Activated CD8-positive, alpha-beta memory T cell treated with anti-CD3 and anti-CD28 coated beads for 1 hour (primary cell): ENCODE measurements at places on chromosomes 5 and 9.
A peak's percentile ranks its signal among the peaks of the same experiment; 100 is the strongest.

DNA sequence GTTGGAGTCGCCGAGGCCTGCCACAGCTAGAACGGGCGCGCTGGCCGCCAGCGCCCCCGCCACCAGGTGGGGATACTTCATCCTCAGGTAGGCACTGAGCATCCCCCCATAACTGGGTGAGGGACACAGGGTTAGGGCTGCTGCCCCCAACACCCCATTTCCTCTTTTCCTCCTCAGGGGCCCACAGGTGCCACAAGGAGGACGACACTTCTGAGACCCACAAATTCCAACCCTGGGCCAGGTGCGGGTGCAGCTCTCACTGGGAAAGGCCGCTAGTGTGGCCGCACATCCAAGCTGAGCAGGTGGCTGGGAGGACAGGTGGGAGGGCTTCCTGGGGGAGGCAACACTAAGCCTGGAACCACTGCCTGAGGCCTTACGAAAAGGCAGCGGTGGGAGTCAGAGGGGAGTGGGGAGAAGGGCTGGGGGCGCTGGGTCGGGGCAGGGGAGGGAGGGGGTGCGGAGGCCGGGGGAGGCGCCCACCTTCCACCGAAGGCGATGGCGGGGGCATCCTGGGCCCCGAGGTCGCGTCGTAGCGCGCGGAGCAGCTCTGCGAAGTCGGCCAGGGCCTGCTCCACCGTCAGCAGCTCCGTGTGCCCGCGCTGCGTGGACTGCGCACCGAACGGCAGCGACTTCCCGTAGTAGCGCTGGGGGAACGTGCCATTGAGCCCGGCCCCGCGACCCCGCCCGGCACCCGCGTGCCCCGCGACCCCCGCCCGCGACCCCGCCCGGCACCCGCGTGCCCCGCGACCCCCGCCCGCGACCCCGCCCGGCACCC is 961 bp downstream of the DPP7 start:
- no peak for DNase-seq

DNA sequence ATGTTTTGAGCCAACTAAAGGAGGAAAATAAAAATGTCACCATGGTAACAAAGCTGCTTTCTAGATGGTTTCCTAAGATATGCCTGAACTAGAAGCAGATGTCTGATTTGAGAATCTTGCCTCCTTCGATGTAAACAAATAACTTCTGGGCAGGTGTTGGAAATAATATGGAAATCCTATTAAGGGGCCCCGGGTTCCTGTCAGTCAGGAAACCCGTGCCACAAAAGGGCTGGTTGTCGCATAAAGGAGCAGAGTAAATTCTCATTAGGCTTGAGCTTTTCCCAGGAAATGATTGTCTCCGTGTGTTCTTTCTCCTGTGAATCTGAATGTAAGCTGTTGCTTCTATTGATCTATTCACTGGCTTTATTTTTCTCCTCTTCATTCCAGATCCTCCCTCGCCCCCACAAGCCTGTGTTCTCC is 90.8 kb downstream of the TLE4 start:
- DNase-seq, result no peak

GRCh38 chr9:2722715-2723114 is 5.4 kb downstream of the KCNV2 start:
- no peak for DNase-seq

GRCh38 chr5:133662578-133662977 is 50.2 kb upstream of the FSTL4 start:
- DNase-seq, result no peak

- no peak for DNase-seq
Observed at GRCh38 chr5:167557359-167557758, 734.1 kb upstream of the WWC1 start.

- DNase-seq, result no peak
Observed at GRCh38 chr9:113875459-113876150, 504 bp upstream of the ZNF618 start.

GRCh38 chr9:16023446-16023845 is 470.6 kb downstream of the CCDC171 start:
- no peak for DNase-seq

- DNase-seq, result no peak
Observed at GRCh38 chr5:157390133-157390532, 69.9 kb upstream of the NIPAL4 start.

- peak; percentile 14 for DNase-seq
Observed at GRCh38 chr5:178483620-178484019, 106.6 kb downstream of the COL23A1 start.

DNA sequence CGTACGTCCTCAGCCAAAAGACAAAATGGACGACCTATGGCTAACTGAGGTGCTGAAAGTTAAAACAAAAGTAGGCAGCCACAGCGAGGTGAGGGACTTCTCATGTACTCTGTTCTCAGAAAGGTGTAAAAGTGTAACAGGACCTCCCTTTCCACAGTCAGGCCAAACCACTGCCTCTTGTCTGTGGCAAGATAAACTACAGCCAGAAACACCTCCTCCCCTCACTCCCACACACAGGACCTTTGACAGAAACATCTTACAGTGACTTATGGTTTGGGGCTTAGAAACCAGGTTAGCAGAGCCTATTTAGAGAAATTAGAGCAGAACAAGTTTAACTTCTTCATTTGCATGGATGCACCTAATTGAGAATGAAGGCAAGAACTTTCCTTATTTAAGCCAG is 499.1 kb upstream of the GRIN3A start:
- DNase-seq, result no peak

DNA sequence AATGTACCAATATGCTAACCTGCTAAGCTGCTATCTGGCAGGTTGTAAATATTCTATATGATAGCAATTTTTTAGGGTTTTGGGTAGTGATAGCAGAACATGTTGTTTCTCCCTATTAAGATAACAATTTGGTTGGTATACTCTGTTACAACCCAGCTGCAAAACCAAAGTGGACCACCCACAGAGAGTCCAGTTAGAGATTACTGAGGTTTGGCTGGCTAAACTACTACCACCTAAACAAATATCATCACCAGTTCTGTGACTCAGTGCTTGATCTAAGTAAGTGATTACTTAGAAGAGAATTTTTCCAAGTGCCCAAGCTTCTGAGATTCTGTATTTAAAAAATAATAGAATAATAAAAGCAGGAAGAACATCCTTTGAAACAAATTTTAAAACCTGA is 72.3 kb downstream of the XRCC4 start:
- DNase-seq, result no peak

GRCh38 chr9:107373809-107374208 is 90.7 kb downstream of the RAD23B start:
- DNase-seq, result no peak

- DNase-seq, result no peak
Observed at GRCh38 chr5:155732587-155733376, 594.2 kb upstream of the SGCD start.

DNA sequence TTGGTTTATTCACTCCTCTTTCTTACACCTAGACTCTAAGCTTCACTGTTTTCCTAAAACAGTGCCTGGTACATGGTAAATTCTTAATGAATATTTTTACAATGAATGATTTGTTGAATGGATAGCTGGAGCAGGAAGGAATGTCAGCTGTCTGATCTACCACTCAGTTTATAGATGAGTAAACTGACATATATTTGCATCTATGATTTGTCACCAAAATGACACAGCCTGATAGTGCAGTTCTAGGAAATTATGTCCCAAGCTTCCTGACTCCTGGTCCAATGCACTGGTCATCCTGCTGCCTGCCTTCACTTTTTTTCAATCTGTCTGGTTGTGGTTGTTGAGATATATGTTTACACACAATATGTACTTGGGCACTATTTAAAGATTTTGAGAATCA is 651.7 kb upstream of the WWC1 start:
- DNase-seq, result no peak

GRCh38 chr5:51995773-51996306 is 612.6 kb downstream of the ISL1 start:
- no peak for DNase-seq

DNA sequence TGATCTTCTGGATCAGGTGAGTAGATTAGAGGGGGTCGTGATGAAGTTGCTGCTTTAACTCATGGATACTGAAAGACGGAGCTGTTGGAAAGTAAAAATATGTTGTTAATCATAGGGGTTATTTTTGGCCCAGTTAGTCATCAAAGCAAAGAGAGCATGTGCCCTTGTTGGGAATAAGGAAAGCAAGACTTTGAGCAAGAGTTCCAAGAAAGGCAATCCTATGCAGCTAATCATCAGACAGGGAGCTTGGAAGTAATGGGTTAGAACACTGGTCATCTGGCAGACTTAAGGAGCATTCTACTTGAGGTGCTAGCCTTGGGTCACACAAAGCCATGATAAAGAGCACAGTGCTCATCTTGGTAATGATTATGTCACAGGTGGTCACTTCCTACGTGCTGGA is 18.3 kb downstream of the ASPN start:
- no peak for DNase-seq

DNA sequence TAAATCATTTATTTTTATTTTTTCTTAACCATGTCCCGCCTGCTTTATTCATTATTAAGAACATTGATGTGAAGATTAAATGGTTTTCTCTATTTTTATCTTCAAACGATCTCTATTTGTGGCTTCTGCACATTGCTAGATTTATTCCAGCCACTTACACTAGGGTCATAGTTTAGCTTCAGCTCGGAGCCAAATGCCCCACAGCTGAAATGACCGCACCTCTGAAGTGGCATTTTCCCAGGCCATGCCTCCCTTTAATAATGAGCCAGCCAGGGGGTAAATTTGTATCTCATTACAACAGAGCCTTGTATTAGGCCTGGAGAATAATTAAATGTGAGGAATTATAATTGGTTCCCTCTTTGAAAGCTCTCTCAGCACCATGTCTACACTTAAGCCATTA is 89.4 kb downstream of the DOCK8 start:
- no peak for DNase-seq

DNA sequence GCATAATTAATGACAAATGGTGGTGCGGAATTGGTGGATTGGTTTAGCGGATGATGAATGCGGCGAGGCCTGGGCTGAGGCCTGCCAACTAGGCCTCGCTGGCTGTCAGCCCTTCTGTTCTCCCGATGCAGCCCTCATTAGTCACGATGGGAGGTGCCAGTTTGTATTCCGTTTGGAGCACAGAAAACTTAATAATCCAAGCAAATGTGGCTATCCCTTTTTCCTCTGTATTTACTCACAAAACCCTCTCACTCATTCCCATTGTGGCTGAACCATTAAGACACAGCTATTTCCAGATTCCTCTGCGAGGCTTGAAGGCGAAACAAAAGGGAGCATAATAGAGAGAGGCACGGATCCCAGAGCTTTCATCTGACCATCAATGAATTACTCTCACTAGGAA is 114.3 kb downstream of the MVB12B start:
- no peak for DNase-seq

DNA sequence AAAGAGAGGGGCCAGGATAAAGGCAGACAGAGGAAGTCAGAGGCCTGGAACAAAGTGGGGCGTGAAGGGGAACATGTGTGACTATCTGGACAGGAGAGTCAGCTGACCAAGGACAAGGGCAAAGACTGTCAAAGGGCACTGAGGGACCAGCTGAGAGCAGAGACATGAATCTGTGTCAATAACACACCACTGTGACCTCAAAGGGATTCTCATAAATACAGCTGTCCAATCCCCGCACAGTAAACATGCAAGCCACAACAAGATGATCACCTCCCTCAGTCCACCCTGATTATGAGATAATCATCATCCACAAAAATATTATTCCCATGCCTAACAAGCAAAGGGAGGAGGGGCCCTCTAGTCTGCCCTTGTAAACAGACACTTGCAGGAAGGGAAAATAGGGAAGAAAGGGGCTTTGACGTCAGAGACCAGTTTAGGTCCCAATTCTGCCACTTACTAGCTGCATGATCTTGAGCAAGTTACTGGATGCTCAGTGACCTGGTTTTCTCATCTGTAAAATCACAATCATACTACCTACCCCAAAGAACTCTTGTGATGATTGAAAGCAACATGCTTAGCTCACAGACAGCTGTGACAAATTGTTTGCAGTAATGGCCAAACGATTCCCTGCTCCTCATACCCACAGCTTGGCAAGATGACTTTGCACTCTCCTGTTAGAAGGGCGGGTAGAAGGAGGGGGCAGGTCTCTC is 41.8 kb downstream of the RAPGEF1 start:
- no peak for DNase-seq

DNA sequence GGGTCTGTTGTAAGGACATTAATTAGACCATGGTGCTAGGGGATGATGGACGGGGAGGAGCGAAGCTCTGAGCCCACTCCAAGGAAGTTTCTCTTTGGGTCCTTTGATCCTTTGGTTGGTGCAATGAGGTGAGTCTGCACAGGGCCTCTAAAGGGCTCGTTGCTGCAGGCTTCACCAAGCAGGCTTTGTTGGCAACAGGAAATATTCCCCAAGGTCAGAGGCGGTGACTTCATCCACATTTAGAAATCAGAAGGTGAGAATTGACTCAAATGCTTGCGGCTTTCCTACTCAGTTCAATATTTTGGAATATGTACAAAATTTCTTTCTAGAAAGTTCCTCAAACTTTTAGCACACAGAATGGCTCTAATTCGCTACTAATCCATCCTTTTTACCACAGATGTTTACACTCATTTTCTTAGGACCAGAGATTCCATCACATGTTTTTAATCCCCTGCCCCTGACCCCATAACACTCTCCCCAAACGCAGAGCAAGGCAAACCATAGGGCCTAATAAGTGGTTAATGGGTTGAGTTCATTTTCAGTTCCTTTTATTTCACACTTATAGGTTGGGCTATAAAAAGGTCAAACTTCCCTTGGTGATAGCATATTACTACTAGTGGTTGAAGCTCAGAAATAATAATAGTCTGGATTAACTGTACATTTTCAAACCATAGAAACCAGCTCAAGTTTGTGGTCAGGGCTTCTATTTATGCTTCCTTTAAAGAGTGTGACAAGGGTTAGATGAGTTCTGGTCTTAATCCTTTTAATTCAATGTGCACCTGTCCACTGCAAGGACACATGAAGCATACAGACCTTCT is 37.3 kb upstream of the TMEM252 start:
- DNase-seq, result no peak

DNA sequence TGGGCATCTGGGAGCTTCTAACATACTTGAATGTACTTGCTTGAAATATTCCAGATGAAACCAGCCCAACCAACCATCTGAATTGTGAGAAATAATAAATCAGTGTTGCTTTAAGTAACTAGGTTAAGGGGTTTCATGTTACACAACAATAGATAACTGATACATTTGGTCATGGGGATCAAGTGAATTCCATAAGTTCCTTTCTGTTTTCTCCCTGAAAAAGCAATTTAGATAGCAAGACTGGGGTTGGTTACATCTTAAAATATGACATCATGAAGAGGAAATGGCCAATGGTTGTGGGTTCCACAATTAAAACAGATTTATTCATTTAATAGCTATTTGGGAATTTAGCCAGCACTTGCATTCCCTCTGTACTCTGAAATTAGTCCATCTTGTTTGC is 559.7 kb downstream of the TLR4 start:
- DNase-seq, result no peak

- DNase-seq, result no peak
Observed at GRCh38 chr9:79584655-79584982, 12.9 kb downstream of the TLE4 start.

GRCh38 chr5:39169081-39169480 is 50.3 kb downstream of the FYB1 start:
- DNase-seq, result no peak

DNA sequence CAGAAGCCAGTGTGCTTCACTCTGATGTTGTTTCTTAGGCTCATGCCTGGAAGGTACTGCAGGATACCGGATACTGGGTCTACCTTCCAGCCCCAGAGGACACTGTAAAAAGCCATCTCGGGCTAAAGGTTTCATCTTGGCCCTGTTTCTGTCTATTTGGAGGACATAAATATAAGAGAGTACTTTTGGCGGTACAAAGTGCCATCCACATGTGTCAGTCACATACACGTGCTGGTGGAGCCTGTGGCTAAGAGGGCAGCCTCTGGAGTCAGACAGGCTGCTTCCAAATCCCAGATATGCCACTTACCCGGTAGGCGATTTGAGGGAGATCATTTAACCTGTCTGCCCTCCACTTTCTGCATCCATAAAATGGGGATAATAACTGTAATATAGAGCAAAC is 160.4 kb downstream of the NR3C1 start:
- no peak for DNase-seq
